ENCODE measurements at places on chromosomes 4 and X.

DNA sequence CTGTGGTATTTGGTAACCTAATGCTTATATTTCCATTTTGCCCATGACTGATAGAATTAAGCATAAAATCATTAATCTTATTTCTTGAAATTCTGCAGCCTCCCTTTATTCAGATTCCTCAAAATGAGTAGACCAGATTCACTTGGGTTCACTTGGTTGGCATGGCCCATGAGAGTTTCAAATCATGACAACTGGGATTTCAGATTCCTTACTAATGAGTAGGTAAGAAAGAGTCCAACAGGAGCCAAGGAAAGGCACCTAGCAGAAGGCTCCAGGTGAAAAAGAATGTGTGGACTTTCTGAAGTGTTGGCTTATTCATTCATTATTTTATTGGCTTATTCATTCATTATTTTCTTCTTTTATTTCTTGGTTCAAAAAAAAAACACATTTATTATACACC is 27.2 kb upstream of the GATB start:
- DNase-seq = no peak

- DNase-seq = no peak
Observed at GRCh38 chr4:109303140-109303496, 660 bp upstream of the COL25A1 start.

DNA sequence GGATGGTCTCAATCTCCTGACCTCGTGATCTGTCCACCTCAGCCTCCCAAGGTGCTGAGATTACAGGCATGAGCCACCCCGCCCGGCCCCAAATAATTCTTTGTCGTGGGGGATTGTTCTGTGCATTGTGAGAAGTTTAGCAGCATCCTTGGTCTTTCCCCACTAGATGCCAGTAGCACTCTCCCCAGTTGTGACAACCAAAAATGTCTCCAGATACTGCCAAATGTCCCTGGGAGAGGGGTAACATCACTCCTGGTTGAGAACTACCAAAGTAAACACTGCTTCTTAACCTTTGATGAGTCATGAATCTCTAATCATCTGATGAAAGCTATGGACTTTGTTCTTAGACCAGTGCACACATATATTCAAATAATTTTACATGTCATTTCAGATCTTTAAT is 90.7 kb upstream of the BRS3 start:
- DNase-seq = no peak

DNA sequence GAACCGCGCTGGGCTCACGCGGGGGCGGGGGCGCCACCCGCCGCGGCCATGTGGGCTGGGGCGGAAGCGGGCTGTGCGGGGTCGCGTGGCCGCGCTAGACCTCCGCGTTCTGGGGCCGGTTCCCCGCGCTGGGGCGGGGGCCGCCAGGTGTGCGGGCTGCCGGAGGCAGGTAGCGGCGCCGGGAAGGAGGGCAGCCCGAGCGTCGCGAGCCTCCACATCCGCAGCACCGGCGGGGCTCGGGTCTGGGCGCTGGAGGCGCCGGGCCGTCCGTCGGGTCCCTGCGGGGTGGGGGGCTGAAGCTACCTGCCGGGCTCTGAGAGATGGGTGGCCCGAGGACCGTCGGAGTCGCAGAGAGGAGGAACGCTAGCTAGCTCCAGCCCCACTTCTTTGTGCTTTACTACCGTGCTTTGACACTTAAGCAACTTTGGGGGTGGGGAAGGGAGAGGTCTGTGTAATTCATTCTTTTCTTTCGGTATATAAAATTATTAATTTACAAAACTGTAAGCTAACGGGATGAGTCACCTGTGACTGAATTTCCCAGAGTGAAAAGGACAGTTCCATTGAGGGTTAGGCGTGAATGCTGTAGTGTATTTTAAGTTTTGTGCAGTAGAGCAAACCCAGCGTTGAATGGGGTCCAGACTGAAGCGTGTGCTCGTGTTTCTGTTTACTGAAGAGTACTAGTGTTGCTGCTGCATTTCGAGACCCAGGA is 689 bp downstream of the METAP1 start:
- no peak for DNase-seq

GRCh38 chrX:100636321-100636991 is at the start of gene TSPAN6:
TSPAN6 (minus strand) TSS chrX:100636806; CDS start chrX:100636694, 112 bp downstream.
- DNase-seq = peak; percentile 66

DNA sequence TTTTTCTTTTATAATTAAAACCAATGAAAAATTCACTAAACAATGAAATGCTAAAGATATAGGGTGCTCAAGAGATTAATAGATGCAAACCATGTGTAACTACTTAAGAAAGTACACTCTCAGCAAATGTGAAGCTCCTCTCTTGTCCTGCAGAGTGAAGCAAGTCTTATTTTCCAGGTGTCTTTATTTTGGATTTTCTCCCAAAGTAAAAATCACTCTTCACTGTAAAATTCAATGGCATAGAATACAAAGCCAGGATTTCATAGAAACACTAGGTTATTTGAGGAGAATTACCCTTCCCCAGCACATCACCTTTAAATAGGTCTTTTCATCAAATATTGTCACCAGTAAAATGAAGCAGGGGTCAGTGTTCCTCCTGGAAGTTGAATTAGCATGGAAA is 57.0 kb upstream of the GIMD1 start:
- no peak for DNase-seq

DNA sequence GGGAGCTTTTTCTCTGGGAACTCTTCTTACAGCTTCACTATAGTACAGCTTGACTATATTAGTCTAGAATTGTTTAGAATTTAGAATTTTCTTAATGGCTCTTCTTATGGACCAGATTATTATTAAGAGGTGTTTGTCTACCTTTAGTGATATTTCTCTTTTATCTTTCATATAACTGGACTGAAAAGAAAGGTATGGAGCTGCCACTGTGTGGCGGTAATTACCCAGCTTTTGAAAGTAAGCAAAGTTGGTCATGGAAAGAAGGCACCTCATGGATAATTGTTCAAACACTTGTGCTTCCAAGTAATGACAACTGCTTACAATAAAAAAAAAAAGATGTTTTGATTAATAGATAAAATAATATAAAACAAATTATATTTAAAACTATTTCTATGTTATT is 1112.5 kb downstream of the TECRL start:
- no peak for DNase-seq

- DNase-seq = no peak
Observed at GRCh38 chr4:57110640-57111511, 691 bp upstream of the IGFBP7 start.

DNA sequence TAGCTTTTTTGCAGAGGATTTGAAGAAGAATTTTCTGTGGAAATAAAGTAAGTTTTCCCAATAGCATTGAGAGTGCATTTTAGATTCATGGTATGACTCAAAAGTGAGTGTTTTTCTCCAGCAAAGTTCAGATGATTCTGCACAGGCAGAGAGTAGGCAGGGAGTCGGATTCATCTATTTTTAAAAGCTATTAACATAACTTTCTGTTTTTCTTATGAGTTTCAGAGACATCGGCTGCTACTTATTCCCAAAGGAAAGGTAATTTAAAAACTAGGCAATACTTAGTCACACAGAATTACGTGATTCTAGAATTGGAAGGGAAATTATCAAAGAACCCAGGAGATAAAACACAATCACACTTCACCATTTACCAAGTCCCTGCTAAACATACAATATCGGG is 4.4 kb downstream of the CCDC110 start:
- DNase-seq = no peak

- no peak for DNase-seq
Observed at GRCh38 chrX:13452283-13452682, 117.1 kb upstream of the EGFL6 start.

GRCh38 chr4:72505314-72505744 is 63.7 kb downstream of the ADAMTS3 start:
- DNase-seq = peak; percentile 19

DNA sequence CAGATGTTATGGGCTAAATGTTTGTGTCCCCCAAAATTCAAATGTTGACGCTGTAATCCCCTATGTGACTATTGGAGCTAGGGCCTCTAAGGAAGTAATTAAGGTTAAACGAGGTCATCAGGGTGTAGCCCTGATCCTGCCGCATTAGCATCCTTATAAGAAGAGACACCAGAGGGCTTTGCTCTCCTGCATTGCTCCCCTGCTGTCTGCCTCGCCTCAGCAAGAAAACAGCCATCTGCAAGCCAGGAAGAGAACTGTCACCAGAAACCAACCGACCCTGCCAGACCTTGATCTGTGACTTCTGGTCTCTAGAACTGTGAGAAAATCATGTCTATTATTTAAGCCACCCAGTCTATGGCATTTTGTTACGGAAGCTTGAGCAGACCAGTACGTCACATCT is 331.9 kb downstream of the DCTD start:
- DNase-seq = no peak

- no peak for DNase-seq
Observed at GRCh38 chr4:85869181-85869580, 394.2 kb downstream of the ARHGAP24 start.

DNA sequence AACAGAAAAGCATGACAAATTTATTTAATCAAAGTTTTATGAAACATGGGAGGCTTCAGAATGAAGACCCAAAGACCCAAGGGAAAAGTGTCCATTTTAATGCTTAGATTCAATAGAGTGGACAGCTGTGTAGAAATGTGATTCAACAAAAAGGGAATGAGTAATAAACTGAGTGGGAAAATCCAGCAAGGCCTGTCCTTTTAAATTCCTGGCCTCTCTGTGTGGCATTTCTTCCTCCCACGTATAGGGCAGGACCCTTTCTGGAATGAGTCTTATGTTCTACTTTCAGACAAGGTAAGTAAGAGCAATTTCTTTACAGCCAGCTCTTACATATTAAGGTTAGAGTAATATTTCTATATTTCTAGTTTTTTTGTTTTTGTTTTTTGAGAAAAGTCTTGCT is 14.5 kb downstream of the AASDH start:
- DNase-seq = no peak

GRCh38 chr4:6812766-6813165 is 30.2 kb downstream of the KIAA0232 start:
- DNase-seq = no peak

GRCh38 chrX:24372021-24372763 is 11.8 kb downstream of the SUPT20HL1 start:
- no peak for DNase-seq

DNA sequence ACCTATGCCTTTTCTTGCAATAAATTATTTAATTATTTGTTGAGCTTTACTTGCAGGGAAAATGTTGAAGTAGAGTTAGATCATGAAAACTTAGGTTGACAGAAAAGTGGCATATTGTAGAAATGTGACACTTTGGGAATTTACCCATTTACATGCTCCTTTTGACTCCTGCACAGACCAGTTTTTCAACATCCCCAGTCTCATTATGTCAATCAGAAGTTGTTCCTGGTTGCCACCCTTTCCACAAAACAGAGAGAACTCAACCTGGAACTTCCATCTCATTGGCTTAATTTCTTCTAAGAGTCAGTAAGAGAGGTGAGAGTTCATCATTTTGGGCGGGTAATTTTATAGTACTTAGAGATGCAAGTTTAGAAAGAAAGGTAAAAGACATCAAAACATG is 284.6 kb upstream of the ANKRD50 start:
- no peak for DNase-seq

- no peak for DNase-seq
Observed at GRCh38 chr4:165094873-165095272, 17.8 kb downstream of the TMEM192 start.

DNA sequence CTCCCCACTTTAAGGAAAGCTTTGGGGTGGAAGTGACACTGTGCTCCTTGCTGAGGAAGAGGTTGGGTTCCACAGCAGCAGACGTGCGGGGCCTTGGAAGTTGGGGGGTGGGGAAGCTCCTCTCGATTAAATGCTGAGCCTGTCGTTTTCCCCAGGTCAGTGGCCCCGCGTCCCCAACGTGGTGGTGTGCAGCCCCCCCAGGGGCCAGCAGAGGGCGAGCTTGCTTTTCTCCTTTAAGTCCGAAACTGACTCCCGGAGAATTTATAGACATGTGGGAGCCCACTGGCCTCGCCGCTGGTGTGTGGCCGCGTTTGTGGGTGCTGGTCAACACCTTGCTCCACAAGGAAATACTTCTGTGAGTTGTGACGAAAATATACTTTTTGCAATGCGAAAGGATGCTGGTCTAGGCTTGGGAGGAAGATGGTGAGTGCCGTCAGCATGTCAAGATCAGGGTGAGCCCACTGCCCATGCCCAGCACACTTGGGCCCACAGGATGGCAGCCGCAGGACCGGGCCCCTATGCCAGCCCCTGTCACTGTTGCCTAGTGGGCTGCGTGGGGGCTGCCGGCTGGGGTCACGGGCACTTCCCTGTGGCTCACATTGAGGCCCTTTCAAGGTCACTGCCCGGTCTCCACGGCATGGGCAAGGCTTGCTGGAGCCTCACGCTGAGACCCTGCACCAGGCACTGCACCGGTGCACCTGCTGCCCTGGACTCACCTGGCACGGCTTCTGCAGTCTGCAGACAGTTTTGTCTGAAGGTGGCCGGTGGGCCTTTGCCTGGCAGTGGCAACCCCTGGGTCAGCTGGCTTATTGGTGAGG is 9.4 kb downstream of the UVSSA start:
- DNase-seq = no peak

- DNase-seq = no peak
Observed at GRCh38 chr4:115272185-115272584, 158.8 kb upstream of the NDST4 start.

- no peak for DNase-seq
Observed at GRCh38 chr4:129167640-129168260, 71.8 kb downstream of the C4orf33 start.

- no peak for DNase-seq
Observed at GRCh38 chrX:10054396-10054795, 87.2 kb downstream of the CLDN34 start.

GRCh38 chr4:140212646-140213045 is 58.7 kb upstream of the MAML3 start:
- DNase-seq = no peak

- DNase-seq = no peak
Observed at GRCh38 chr4:26192899-26193869, 127.6 kb upstream of the RBPJ start.

DNA sequence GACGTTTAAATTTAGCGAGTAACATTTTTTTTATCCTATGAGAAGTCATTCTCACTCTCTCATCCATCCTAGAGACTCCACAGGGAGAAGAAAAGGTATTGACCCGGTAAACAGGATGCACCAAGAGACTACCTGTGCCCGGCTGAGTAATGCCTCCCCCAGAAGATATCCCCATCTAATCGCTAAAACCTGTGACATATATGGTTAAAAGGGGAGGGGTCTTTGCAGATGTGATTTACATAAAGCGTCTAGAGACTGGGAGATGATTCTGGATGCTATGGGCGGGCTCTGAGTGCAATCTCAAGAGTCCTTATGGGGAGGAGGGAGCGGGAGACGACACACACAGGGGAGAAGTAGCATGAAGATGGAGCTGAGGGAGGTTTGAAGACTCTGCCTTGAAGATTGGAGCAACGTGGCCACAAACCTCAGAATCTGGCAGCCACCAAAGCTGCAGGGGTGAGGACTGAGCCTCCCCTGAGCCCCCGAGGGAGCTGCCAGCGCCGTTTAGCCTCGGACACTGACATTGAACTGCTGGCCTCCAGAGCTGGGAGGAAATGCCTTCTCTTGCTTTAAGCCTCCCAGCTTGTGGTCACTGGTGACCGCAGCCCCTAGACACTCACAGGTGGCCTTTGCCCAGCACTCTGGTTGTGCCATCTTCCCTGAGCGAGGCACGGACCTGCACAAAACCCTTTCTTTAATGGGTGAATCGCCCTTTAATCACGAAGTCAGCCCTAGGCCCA is 11.2 kb downstream of the ABLIM2 start:
- DNase-seq = no peak
